ENCODE measurements at places on chromosomes 6 and 20.

GRCh38 chr20:57385940-57386339, 5.3 kb upstream of the RBM38 start:
- DNase-seq = no peak

DNA sequence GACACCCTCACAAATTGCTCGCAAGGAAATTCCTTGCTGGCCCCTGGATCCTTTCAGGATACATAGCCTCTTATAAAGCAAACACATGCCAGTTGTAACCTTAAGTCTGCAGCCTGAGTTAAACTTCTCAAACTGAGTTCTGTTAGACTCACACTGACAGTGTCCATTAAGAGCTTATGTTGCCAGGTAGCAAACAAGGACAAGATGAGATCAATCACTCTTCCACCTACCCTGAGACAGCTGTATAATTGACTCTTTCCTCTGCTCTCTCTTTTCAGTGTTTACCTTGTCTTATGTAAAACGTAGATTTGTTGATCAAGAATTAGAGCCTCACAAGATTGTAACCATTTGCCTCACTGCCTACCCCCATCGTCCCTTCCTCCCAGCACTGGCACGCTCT, 359.8 kb downstream of the EPM2A start:
- DNase-seq = no peak

DNA sequence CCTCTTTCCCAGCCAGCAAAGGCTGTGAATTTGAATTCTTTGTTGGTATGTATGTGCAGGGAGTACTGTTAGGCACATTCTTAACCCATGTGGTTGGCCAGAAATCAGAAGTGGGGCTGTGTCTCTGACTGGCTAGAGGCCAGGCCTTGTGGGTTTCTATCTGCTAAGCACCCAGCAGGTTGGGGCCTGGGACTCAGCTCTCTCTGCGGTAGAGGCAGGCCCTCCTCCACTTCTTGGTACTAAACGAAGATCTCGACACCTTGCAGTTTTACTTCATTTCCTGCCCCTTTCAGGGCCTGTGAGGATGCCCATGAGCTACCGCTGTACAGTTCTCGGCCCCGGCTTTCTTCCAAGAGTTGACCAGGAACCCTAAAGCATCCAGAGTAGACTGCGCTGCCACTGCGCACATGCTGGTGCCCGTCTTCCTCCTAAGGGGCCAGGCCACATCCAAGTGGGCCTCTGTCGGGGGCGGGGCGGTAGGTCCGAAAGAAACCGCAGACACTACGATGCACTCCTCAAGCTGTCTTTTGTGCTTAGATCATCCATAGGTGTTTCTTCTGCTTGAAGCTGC, 51.1 kb downstream of the TCP11 start:
- no peak for DNase-seq

GRCh38 chr6:5871296-5871695, 135.4 kb downstream of the NRN1 start:
- DNase-seq = no peak

DNA sequence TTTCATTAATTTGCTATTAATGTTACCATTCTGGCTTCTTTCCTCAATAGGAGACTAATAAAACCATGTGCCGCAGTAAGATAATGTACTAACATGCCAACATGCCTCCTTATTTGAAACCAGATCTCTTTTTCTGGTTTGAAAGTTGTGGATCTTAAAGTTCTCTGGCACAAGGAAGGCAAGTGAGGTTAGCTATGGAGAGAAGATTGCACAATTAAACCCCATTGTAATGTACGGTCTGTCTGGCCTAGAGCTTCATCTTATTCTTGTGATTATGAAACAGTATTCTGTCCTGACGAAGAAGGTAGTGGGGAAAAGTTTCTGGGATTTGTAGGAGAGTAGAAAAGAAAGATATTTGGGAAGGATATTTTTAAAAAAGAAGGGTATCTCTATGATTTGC, 68.4 kb downstream of the EYA4 start:
- no peak for DNase-seq
